Cerebellar nuclear complex (tissue), 1 donor: ENCODE measurements at places on chromosomes 5 and 9.

DNA sequence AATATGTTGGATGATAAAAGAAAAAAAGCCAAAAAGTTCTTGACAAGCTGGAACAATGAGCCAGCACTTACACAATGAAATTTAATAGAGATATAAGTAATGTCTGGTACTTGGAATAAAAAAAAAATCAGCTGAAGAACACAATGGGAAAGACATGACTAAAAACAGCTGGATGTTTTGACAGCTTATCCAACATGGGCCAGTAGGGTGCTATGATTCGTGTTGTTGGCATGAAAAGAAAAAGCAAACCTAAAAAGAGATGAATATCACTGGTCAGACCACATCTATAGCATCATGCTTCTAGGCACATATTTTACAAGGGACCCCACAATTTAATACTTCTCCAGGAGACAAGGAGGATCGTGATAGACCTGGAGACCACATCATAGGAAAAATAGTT, 175.3 kb downstream of the ARL15 start:
- DNase-seq = no peak

- no peak for DNase-seq
These were observed 62.5 kb downstream of the IPO11 start for GRCh38 chr5:62475072-62475471.

- DNase-seq = no peak
These were observed 15.9 kb downstream of the QRFP start for GRCh38 chr9:130880599-130881220.

DNA sequence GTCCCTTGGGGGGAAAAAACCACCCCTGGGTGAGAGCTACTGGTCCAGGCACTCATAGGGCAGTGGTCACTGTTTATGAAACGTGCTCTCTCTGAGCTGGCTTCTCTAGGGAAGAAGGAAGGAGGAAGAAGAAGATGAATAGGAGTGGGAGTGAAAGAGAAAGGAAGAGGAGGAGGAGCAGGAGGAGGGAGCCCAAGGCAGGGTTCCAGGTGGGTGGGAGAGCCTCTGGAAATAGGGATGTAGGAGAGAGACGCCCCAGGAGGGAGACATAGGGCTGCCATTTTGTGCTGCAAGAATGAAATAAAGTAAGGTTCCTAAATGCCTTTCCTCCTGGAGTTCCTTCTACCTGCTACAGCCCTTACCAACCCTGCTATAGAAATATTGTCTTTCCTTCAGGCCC, 65.7 kb downstream of the PCDH1 start:
- DNase-seq = no peak
